ENCODE measurements at places on chromosomes 11 and 22. TPM values are rescaled to one million over a fixed set of nuclear protein-coding genes. Genes with fewer than 3 reads are reported as not detected.
A peak's percentile ranks its signal among the peaks of the same experiment; 100 is the strongest.

Gene TMEM151A
- total RNA-seq, result 0.55 TPM

Gene XKR3
- total RNA-seq, result not detected

Gene OOSP3
- total RNA-seq, result not detected

Gene ZPR1
- total RNA-seq, result 35.1 TPM

Gene TESMIN
- 0.55 TPM for total RNA-seq

Gene OR52H1
- not detected for total RNA-seq

DNA sequence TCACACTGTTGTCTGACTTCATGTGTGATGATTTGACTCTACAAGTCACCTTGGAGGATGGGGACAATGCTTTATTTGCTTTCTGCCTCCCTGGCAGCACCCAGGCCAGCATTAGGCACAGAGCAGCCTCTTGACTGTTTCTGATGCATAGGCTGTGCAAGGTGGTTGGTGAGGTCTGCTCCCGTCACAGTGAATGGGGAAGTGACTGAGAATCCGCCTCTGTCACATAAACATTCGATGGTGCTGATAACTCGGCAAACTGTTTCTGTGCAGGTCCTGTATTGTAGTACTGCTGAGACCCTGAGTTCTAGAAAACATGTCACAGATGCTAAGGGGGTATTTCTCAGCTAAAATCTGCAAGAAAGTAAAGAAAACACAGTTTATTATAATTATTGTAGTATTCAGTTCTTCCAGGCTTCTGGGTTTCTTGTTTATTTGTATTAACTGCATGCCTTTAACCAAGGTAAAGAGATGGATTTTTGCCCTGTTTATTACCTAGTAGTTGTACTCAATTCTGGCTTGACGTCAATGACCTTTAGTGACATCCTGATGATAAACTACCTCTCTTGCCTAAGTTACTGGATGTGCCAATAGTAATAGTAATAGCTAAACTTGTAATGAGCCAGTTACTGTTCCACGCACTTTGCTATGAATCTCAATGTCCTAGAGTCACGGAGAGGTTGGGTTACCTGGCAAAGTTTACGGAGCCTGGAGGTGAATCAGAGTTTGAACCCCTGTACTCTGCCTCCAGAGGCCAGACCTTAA, 24.8 kb upstream of the RCN1 start:
- no peak for DNase-seq

DNA sequence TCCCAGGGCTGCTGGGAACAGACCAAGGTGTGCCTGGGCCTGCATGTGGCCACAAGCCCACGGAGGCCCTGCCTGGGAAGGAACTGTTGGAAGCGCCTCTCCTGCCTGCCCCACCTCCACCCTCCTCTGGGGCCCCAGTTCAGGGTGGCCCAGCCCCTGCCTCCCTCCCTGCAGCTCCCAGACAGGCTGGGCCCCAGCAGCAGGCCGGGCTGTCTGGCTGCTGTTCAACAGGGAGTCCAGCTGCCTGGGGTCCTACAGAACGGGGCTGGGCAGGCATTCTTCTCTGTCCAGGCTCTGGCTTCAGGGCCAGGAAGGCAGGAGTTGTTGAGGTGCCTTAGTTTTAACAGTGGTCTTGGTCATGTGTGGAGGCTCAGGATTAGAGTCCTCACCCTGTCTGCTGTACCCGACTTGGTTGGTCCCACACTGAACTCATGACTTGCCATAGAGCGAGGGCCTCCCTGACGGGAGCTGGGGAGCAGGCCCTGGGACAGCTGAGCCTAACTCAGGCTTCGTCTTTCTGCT, 11.8 kb downstream of the PRDM11 start:
- DNase-seq, result no peak

GRCh38 chr11:1632053-1632714, 2.6 kb downstream of the KRTAP5-5 start:
- DNase-seq, result no peak

GRCh38 chr11:126951465-126951864, 49.1 kb downstream of the KIRREL3 start:
- no peak for DNase-seq

GRCh38 chr11:44969651-44970252, 19.1 kb upstream of the TP53I11 start:
- DNase-seq, result no peak

DNA sequence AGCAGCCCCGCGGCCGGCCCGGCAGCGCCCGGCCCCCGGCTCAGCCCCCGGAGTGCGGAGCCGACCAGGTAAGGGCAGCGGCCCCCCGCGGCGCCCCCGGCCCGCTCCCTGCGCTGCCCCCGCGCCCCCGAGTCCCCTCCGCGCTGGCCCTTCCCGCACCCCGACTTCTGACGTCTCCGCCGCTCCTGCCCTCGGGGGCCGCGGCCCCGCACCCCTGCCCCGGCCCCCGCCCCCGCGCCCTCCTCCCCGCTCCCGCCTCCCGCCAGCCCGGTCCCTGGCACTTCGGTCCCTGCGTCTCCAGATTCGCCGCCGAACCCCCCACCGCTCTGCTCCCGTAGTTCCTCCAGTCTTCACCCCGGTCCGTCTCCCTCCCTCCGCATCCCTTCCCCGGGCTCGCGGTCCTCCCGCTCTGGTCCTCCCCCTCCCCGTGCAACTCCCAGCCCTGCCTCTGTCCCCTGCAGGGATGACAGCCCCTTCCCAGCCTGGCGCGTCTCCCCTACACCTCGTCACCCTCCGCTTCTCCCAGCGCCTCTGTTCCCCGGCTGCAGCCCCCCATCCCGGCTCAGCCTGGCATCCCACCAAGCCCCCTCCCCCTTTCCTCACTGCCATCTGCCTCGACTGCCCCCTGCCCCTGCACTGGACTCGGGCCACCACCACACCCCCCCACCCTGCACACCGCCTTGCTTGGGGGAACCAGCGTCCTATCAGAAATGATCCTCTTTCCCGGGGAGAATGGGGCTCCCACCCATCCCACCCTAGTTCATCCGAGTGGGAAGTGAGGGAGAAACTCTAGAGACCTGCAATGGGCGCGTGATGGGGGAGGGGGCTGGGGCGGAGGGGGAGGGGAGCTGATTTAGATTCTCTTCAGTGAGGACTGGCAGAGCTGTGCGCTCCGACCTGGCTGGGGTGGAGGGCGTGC, 531 bp downstream of the GRIK4 start:
- DNase-seq, result no peak

DNA sequence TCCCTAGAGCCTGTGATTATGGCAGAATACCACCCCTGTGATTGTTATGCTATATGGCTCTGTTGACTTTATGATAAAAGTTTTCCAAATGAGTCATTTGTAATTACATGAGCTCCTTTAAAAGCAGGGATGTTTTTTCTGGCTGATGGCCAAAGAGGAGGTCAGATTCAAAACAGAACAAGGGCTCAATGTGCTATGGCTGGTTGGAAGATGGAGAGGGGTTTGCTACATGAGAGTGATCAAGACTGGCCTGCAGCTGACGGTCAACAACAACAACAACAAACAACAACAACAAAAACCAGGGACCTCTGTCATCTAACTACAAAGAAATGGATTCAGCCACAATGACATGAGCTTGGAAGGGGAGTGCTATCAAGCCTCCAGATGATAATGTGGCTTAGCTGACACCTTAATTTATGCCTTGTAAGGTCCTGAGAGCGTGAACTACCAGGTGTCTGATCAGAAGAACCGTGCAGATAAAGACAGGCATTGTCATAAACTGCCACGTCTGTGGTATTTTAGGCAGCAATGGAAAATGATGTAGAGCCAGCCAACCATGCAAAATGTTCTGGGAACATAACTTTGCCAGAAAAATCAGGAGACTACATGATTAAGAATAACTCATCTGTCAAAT, 47.2 kb downstream of the PIWIL3 start:
- DNase-seq, result peak; percentile 72

DNA sequence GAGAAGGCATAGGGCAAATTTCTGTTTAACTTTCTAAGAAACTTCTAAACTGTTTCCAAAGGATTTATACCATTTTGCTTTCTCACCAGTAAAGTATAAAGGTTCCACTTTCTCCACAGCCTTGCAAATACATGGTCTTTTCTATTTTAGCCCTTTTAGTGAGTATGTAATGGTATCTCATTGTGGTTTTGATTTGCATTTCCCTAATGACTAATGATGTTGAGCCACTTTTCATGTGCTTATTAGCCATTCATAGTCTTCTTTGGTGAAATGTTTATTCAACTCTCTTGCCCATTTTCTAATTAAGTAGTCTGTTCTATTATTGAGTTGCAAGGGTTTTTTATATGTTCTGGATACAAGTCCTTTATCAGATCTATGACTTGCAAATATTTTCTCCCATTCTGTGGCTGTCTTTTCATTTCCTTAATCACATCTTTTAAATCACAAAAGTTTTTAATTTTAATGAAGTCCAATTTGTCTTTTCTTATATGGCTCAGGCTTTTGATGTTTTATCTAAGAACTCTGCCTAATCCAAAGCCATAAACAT, 83.8 kb upstream of the KCNQ1OT1 start:
- no peak for DNase-seq

- DNase-seq, result no peak
These were observed 189.8 kb downstream of the CSNK2A3 start for GRCh38 chr11:11163236-11163635.

DNA sequence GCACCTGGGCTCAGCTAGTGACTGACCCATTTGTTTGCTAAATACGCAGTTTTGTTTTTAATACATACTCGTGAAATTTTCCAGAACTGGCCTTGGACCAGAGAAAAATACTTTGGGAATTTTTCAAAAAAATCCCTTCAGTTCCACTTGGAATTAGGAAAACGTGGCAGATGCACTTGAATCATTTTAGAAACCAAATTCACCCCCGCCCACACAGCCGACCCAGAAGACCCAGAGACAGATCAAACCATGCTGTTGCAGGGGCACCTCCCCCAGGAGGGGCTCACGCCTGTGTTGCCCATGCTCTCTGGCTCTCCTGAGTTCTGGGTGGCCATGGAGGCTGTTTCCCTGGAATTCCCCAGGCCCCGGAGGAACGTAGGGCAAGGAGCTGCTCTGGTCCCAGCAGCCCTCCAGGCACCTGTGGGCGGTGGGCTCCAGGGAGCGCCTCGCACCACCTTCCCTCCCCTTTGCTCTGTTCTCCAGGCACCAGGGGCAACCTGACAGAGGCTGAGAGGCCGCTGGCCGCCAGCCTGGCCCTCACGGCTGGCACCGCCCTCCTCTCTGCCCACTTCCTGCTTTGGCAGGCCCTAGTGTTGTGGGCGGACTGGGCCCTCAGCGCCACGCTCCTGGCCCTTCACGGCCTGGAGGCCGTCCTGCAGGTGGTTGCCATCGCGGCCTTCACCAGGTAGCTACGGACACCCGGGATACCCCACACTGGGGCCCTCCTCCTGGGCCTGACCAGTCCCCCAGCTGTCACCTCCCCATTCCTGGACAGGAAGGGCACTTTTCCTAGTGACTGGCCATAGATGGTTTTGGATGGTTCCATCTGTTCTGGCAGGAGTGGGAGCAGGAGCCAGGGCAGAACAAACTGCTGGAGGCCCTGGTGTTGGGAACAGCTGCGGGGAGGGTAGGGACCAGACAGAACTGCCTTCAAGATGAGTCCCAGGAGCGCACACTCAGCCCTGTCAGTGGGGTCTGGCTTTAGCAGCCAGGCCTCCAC, 3.3 kb upstream of the EPS8L2 start:
- DNase-seq, result no peak

- no peak for DNase-seq
These were observed 28.1 kb downstream of the NRXN2 start for GRCh38 chr11:64694821-64695365.

DNA sequence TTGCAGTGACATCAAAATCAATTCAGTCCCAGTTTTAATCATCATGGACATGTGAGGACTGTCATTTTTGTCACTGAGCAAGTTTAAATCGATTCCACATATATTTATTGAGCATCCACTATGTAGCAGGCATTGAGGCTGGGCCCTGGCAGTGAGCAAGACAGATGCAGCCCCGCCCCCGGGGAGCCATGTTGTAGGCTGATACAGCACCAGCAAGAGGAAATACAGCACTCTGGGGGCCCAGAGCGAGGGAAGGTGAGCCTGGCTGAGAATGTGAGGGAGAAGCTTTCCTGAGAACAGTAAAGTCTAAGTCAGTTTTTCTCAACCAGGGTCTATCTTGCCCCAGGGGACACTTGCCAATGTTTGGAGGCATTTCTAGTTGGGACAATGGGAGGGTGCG, 108.6 kb upstream of the ASPHD2 start:
- no peak for DNase-seq

DNA sequence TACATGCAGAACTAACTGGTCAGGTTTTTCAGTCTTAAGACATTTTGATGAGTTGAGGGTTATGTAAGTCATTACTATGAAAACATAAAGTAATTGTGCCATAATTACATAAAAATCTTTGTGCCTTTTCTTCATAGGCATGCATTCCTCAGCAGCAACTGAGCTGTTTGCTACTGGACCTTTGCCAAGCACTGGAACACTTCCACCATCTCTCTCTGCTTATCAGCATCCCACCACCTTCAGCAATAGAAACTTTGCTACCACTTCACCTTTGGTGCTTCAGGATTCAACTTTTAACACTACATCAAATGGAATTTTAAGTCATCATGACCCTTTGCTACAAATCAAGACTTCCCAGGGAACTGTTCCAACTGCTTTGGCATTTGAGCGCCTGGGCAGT, 39.0 kb downstream of the QSER1 start:
- no peak for DNase-seq

DNA sequence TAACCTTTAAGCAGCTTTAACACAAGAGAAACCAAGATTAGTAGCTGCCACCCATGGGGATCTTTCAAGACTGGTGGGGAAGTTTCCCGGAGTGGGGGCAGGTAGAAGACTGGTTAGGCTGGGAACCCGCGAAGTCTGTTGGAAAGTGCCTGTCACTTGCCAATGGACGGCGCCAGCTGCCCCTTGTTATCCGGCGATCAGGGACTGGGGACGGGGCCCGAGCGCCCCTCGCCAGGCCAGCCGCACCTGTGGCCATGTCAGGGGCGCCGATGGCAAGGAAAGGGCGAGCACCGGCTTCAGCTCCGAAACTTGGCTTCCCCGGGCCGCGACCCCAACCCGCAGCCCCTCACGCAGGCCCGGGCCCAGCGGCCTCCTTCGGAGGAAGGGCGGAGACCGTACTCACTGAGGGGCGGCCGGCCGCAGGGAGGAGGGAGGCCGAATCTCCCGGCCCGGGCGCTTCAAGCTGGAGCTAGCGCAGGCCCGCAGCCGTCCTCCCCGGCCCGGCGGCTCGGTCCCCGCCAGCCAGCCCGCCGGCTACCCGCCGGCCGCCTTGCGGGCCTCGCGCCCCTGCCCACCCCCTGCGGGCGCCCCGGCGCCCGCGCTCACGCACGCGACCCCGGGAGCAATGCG, 539 bp downstream of the EIF4ENIF1 start:
- peak; percentile 85 for DNase-seq

All from osteocyte (in vitro differentiated cells).